ENCODE measurements at places on chromosomes 6 and 20.

- DNase-seq = no peak
Measured at GRCh38 chr6:37042150-37042549, 36.7 kb downstream of the FGD2 start.

DNA sequence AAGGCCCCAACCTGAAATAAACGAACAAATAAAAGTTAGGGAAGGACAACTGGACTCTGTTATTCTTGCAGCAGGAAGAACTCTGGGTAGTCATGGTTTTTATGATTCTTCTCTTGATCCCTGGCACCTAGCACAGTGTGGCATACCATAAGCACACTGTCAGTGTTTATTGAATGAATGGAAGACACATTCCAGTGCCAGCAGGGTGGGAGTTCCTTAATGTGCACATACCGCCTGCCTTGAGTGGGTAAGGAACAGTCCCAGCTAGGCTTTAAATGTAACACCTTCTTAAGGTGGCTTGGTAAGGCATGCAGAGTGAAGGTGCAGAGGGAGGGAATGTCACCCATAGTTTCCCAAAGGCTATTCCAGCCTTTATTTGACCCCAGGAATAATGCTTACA is 162.9 kb upstream of the CEP162 start:
- DNase-seq = no peak

- no peak for DNase-seq
Measured at GRCh38 chr20:59250293-59250692, 50.1 kb upstream of the EDN3 start.

GRCh38 chr6:73169633-73170032 is 55.7 kb downstream of the KHDC1L start:
- DNase-seq = no peak

GRCh38 chr20:10385850-10386544 is 48.0 kb downstream of the MKKS start:
- no peak for DNase-seq

DNA sequence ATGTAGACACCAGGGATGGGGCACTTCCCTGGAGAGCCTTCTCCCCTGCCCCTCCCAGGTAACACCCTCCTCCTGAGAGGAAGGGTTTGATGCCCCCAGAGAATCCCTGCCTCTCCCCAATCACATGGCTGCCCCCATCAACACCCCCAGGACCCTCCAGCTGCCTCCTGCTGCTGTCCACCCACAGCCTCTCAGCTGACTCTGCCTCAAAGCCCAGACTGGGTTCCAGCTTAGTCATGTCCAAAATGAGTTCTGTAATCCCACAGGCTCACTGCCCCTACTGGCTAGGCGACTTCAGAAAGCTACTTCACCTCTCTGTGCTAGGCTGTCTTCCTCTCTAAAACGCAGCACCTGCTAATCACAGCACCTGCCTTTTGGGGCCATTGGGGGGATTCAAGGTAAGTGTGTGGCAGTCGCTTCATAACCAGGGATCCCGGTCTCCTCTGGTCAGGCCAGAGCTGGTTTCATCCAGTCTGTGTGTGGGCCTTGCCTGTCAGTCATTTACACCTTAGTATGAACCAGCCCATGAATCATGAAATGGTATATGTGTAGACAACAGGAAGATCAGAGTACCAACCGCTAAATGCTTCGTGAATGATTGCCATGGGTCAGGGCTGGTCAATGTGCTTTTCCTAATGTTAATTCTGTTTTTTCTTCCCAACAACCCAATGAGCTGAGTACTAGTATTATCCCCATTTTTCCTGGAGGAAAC is 40.4 kb downstream of the TFEB start:
- no peak for DNase-seq

- no peak for DNase-seq
Measured at GRCh38 chr6:133548423-133549159, 307.4 kb downstream of the EYA4 start.

GRCh38 chr6:79546186-79546585 is 9.0 kb upstream of the LCA5 start:
- no peak for DNase-seq

DNA sequence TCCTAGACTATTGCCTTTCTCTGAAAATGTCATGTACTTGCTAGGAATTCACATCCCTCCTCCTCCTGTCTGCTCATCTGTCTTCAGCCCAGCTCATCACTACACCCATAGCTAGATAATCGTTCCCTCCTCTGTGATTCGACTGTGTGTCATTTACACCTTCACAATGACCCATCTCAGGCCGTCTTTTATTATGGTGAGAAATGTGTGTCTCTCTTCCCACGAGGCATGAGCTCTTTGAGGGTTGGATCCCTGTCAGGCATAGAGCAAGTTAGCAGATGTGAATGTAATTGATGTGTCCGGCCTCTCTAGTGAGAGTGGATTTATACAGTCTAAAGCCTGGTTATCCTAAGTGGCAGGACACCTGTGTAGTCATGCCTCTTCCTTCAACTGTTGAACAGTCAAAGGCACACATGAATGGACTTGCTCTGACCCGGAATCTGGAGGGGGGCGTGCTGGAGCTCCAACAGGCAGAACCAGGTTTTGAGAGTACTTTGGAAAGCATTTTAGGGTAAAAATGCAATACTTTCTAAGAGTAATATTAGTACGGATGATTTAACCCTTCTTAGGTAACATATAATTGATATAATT is 182.1 kb downstream of the UTRN start:
- DNase-seq = no peak

GRCh38 chr6:117444600-117444999 is 18.9 kb upstream of the ROS1 start:
- no peak for DNase-seq
